ENCODE measurements at places on chromosomes 4 and X. TPM values are rescaled to one million over a fixed set of nuclear protein-coding genes. Genes with fewer than 3 reads are reported as not detected.

The LONRF3 gene
- 0.16 TPM for total RNA-seq

DNA sequence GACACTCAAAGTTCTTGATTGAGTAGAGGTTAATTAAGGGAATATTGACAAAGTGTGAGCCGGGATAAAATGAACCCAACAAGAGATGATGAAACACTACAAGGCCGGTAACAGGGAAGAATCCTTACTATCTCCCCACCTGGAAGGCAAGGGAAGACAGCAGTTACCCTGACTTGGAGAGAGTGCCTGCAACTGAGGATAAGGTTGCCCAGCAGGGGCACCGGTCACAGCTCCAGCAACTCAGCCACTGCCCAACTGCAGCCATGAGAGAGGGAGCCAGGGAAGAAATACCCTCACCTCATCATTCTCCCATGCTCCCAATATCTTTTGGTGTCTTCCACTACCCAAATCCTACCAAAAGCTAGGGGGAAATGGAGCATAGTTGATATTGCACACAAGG, 212.7 kb downstream of the KCTD8 start:
- ATAC-seq: no peak

DNA sequence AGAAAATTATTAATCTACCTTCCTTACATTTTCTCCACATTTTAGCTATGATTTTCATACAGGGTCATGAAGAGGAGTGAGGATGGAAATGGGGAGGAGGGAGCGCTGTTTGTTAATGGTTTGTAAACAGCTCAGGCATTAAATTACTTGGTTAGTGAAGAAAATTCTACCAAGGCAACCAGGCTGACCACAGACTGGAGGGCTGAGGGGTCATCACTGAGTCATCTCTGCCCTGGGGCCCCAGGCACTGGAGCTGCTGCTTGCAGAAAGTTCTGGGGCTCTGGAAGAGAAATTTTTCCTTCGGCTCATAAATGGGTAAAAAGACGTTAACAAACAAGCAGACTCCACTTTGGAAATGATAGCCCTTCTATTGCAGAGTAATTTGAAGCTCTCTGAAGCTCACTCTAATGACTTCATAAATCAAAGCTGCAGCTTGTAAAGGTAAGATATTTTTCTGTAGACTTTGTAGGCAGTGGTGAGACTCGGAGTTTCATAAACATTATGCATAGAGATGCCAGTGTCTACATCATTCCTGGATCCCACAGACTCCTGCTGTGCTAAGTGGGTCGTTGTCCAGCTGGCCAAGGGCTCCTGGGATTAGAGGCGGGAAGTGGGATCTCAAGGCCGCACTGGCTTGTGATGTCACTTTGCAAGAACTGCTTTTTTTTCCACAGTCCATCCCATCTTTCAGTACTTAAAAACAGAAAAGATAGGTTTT, 159.6 kb downstream of the PTTG2 start:
- no peak for ATAC-seq

The GAGE1 gene
- total RNA-seq: not detected

The P2RY10 gene
- total RNA-seq: 0.60 TPM

DNA sequence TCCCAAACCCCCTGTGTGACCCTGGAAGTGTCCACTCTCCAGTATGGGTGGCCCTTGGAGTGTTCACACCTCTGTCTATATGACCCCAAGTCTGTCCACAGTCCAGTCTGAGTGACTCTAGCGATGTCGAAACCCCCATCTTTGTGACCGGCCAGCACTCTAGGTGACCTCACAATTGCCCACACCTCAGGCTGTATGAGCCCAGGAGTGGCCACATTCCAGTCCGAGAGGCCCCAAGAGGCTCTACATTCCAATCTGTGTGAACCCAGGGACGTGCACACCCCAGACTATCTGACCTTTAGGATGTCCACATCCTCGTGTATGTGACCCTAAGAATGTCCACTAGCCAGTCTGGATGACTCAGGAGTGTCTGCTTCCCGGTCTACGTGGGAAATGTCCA, 7.3 kb upstream of the GLOD5 start:
- no peak for ATAC-seq

The CXorf58 gene
- total RNA-seq: not detected

The ATP1B4 gene
- not detected for total RNA-seq

The ZNF595 gene
- total RNA-seq: 6.9 TPM

The ADH7 gene
- 120 TPM for total RNA-seq

The RHOXF1 gene
- not detected for total RNA-seq

The CYTL1 gene
- total RNA-seq: 0.88 TPM

DNA sequence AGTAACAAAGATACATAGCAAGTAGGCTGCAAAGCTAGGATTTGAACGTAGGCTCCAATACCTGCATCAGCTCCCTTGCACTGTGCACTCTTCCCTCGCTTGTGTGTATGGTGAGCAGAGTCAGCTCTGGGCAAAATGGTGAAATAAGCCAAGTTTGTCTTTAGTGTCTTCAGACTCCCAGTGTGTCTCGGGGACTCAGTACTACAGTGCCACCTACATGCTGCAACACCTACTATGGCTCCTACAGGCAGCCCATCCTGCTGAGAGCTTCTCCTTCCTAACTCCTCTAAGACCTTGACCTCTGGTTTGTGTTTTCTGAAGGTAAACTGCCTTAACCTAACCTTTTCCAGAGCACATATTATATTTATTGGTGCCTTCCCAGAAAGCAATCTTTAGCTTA, 42.5 kb downstream of the RTL9 start:
- no peak for ATAC-seq

The S100G gene
- total RNA-seq: not detected

The ZNF718 gene
- 3.3 TPM for total RNA-seq

The SATL1 gene
- total RNA-seq: not detected

DNA sequence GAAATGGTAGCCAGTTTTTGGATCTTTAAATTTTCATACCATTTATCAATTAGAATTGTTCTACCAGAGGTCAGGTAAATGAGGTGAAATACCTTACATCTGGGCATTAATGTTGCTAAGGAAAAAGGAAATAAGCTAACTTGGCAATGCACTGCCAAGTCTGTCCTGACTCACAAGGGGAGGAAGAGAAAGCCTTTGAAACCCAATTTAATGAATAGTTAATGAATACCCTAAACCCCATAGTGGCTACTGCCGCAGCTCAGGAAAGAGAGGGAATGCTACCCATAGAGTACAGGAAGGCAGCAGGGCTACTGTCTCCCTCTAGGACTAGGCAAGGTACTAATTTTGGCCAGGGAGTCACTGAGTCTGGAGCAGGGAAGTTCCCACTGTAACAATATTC, 16.8 kb upstream of the DHX15 start:
- ATAC-seq: no peak

DNA sequence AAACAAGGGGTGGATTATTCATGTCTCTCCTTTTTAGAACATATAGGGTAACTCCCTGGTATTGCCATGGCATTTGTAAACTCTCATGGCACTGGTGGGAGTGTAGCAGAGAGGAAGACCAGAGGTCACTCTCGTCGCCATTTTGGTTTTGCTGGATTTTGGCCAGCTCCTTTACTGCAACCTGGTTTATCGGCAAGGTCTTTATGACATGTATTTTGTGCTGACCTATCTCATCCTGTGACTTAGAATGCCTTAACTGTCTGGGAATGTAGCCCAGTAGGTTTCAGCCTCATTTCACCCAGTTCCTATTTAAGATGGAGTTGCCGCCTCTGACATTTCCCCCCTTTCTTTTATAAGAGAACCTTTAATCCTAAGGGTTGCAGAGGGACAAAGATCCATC, 45.8 kb downstream of the MGST2 start:
- no peak for ATAC-seq

- no peak for ATAC-seq
Measured at GRCh38 chrX:151624677-151625076, 61.2 kb downstream of the PASD1 start.

The FAM114A1 gene
- total RNA-seq: 33.2 TPM

The SHISA3 gene
- total RNA-seq: not detected

DNA sequence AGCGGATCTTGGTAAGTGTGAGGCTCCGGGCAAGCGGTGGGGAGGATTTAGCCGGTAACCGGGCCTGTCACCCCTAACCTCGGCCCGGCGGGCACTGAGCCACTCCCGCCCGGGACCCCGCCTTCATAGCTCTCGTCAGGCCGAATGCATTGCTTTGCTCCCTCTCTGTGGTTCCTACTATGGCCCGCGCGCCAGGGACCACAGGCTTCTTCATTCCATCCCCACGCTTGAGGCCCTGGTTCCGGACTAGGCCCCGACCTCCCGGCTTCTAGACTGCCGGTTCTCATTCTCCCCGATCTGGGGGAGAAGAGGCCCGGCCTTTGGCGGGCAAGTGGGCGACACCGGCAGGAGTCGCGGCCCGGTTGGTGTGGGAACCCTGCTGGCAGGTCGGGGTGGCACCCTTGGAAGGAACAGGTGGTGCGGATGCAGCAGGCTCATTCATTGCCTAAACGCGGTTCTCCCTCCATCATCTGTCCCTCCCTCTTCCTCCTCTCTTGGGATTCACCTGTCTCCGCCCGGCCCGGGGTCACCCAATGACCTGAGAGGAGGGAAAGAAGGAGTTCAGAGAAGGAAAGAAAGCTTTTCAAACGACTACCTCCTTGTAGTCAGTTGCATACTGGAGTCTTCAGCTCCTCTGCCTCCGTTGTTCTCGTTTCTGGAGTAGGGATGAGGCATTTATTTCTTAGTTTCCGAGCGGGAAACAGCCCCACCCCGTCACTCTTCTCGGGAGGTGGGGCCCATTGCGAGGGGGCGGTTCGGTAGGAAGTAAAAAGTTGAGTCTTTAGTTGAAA, at the start of gene NDUFC1:
TSS of gene NDUFC1 (minus strand) at position 657 of the 791 bp plus-strand sequence. CDS start 6,679 bp downstream, outside the sequence.
- peak; percentile 58 for ATAC-seq

- ATAC-seq: no peak
Measured at GRCh38 chr4:149466446-149466845, 349.2 kb downstream of the IQCM start.

DNA sequence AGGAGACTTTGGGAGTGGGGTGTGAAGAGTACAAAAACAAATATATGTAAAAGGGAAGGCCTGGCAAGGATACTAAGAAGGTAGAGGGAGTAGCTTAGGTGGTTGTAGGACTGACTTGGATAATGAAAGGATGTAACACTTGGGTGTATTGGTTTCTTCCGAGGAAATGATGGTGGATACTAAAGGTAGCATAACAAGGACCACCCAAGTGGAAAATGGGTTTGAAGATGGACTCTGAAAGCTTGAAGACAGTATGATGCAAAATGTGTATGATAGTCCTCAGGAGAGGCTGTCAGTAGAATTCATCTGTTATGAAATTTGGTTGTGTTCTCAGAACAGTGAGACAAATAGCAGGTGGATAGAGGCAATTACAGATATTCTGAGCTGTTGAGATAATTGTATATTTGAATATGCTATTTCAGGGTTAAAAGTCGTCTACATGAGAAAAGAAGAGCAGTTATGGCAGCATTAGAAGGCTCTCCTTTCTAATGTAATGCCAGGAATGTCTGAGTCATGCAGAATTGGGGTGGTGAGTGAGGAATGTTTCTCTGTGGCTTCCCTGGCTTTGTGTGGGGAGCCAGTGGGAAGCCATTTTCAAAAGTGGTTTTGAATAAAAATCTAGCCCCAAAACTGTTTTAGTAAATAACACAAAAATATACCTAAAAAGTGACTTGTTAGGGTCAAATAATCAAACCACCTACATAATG, 75.6 kb downstream of the FHIP1A start:
- ATAC-seq: peak; percentile 64

DNA sequence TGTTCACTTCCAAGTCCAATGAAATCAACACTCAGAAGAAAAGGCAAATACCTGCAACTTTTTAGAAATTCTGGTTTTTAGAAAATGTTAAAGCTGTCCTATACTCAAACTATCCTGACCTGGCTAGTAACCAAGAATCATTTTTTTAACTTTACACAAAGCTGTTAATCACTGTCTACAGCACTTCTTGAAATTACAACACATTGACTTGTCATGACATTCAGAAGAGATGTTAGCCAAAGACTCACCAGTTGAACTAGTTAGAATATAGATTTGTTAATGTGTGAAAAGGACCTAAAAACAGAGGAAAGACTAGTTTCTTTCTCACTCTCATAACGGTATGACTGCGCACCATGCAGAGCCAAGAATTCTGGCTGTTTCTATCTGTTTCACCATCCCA, 98.8 kb downstream of the COX18 start:
- ATAC-seq: no peak

GRCh38 chr4:26074712-26075430, 160.9 kb downstream of the SMIM20 start:
- ATAC-seq: no peak

DNA sequence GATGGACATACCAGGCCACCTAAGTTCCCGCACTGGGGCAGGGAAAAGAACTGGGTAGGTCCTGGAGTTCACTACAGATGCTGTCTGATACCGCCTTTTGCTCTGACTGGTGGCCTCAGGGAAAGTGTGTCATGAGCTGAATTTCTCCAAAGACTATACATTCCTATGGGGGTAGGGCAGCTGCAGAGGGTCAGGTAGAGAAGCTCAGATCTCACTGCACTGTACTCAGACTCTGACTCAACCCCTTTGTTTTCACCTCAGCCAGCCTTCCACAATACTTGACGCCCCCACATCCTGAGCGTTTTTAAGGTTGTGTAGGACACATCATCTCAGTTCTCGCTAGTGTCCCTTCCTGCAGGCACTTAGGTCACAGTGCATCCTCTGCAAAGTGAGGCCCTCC, 7.8 kb downstream of the GATB start:
- ATAC-seq: no peak

- ATAC-seq: no peak
Measured at GRCh38 chrX:68651110-68651509, 3.6 kb downstream of the STARD8 start.

- no peak for ATAC-seq
Measured at GRCh38 chr4:2258091-2259035, 3.5 kb downstream of the MXD4 start.

The GPC3 gene
- 0.28 TPM for total RNA-seq

The FHDC1 gene
- total RNA-seq: 5.9 TPM

- no peak for ATAC-seq
Measured at GRCh38 chr4:42761804-42762203, 104.9 kb upstream of the ATP8A1 start.

The SMIM10L2A gene
- 1.4 TPM for total RNA-seq

GRCh38 chrX:22758807-22759481, 240.8 kb upstream of the DDX53 start:
- no peak for ATAC-seq

DNA sequence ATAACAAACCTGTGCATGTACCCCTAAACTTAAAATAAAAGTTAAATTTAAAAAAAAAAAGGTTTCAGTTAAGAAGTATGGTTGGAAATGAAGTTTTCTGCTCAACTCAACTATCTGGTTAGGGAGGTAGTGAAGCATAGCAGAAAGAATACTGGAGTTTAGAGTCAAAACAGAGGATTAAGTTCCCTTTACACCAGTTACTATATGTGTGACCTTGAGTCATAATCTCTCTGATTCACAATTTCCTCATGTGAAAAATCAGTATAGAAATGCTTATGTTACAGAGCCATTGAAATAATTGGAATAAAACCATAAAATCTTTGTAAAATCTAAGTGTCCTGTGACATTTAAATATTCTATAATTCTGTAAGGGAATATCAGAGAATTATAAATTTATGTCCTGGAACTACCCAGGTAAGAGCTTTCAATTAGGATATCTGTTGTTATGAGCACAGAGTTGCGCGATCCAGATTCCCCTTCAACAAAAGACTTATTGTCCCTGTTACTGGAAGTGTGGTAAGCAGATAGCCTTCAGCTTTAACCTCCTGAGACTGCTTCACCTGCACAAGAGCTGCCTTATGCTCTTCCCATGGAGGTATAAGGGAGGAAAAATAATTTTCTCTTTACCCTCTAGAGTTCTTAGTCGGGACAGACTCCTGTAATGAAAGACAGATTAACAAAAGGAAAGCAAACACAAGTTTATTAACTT, 203.8 kb upstream of the NRK start:
- ATAC-seq: peak; percentile 54

The USP17L11 gene
- not detected for total RNA-seq

GRCh38 chr4:89334311-89334710, 26.7 kb upstream of the GPRIN3 start:
- ATAC-seq: no peak

The P2RY4 gene
- total RNA-seq: 0.20 TPM

The PABPC1L2A gene
- not detected for total RNA-seq

- ATAC-seq: no peak
Measured at GRCh38 chr4:105343146-105343931, 130.5 kb downstream of the PPA2 start.
